ENCODE measurements at places on chromosomes 5 and 9. TPM values are rescaled to one million over a fixed set of nuclear protein-coding genes. Genes with fewer than 3 reads are reported as not detected.

The GABRP gene
- 1.1 TPM for total RNA-seq

- no peak overlapping the region for H3K27ac ChIP-seq
- no peak overlapping the region for H3K4me3 ChIP-seq
- H3K4me1 ChIP-seq = no peaks in the 10 kb centered on the region
- no peaks in the 10 kb centered on the region for H3K36me3 ChIP-seq
Measured at GRCh38 chr9:113449376-113449775, 14.2 kb upstream of the RGS3 start.

DNA sequence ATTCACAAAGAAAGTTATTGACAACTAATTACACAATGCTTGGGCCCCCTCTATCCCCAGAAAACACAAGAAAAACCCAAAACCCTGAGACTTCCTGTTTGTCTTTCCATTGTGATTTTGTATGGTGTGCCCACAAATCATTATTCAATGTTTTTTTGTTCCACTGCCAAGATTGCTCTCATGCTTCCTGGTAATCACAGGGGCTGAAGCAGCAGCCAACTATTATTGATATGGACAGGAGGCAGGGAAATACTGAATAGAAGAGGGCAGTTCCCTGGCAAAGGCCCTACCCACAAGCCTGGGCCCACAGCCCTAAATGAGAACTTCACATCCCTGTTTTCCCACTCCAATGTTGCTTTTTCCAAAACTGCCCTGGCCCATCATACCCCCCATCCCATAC lies 21.5 kb upstream of the RFK start:
- H3K27ac ChIP-seq = no peak overlapping the region
- peaks cover 14% of the 10 kb centered on the region for H3K4me1 ChIP-seq
- H3K36me3 ChIP-seq = no peaks in the 10 kb centered on the region
- no peaks in the 10 kb centered on the region for H3K27me3 ChIP-seq

- peaks cover 11% of the 10 kb centered on the region for H3K4me1 ChIP-seq
- no peaks in the 10 kb centered on the region for H3K27me3 ChIP-seq
- H3K27ac ChIP-seq = no peak overlapping the region
- H3K4me3 ChIP-seq = no peak overlapping the region
- no peaks in the 10 kb centered on the region for H3K36me3 ChIP-seq
Measured at GRCh38 chr9:136606687-136607333, 55.9 kb upstream of the EGFL7 start.

- DNase-seq = no peak
- no peak overlapping the region for H3K4me3 ChIP-seq
- no peaks in the 10 kb centered on the region for H3K27me3 ChIP-seq
- H3K27ac ChIP-seq = peak overlapping the region; percentile 55
- no peaks in the 10 kb centered on the region for H3K4me1 ChIP-seq
Measured at GRCh38 chr5:149172709-149173505, 31.6 kb downstream of the ABLIM3 start.

GRCh38 chr9:85056203-85056572 lies 386.7 kb downstream of the NTRK2 start:
- no peaks in the 10 kb centered on the region for H3K4me1 ChIP-seq
- no peaks in the 10 kb centered on the region for H3K27me3 ChIP-seq
- H3K36me3 ChIP-seq = no peaks in the 10 kb centered on the region
- DNase-seq = no peak

- H3K36me3 ChIP-seq = no peaks in the 10 kb centered on the region
- no peaks in the 10 kb centered on the region for H3K4me1 ChIP-seq
- no peaks in the 10 kb centered on the region for H3K27me3 ChIP-seq
Measured at GRCh38 chr5:176134529-176135223, 103.5 kb upstream of the SIMC1 start.

The SMIM23 gene
- total RNA-seq = not detected

DNA sequence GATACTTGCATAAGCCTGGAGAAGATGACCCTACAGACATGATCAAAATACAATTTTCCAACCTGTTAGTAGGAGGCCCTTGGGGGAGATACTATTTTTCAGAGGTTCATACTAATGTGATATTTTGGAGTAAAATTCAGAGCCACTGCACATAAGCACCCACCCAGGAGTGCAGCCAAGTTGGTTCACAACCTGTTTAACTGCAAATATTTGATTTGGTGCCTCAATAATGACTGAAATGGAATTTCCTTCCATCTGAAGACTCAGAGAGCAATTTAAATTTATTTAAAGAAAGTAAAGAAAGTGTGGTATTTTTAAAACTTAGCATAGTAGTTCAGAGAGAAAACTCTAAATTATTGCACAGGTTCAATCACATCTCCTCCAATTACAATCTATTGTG lies 77.5 kb upstream of the FBN2 start:
- no peaks in the 10 kb centered on the region for H3K36me3 ChIP-seq
- H3K4me1 ChIP-seq = no peaks in the 10 kb centered on the region
- H3K4me3 ChIP-seq = no peak overlapping the region

The SAPCD2 gene
- 14.7 TPM for total RNA-seq

DNA sequence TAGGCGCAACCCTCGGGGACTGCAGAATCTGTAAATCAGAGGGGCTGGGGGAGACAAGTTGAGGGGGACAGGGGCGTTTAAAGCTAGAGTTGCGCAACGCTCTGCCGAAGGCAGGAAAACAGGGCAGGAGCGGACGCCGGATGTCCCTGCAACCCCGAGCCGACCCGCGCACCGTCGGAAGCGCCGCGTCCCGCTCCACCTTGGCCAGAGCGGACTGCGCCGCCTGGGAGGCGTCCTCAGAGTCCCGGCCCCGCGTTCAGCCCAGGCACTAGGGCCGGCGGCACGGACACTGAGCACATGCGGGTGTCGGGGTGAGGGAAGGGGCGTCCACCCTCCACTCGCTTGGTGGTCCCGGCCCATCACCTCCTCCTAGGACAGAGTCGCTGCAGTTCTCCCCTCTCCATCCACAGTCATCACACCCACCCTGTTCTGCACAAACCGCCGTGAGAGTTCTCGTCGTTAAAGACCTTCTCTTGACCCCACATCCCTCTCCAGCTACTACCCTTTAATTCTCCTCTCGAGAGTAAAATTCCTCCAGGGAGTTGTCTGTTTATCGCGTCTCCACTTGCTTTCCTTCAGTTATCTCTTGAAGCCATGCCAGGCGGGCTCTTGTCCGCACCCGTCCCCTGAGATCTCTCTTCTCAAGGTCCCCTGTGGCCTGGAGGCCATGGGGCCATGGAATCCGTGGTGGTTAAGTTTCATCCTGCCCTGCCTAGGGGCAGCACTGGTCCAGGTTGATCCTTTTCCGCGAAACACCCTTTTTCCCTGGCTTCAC lies 796 bp upstream of the PDLIM7 start:
- DNase-seq = no peak
- H3K36me3 ChIP-seq = no peaks in the 10 kb centered on the region
- no peaks in the 10 kb centered on the region for H3K27me3 ChIP-seq
- peak overlapping the region; percentile 98 for H3K27ac ChIP-seq
- peak overlapping the region; percentile 84 for H3K4me3 ChIP-seq
